ENCODE measurements at places on chromosomes 7 and 10.

- DNase-seq: no peak
Measured at GRCh38 chr10:27152687-27153086, 1.5 kb downstream of the YME1L1 start.

- DNase-seq: no peak
Measured at GRCh38 chr10:32577448-32577847, 131.5 kb downstream of the CCDC7 start.

DNA sequence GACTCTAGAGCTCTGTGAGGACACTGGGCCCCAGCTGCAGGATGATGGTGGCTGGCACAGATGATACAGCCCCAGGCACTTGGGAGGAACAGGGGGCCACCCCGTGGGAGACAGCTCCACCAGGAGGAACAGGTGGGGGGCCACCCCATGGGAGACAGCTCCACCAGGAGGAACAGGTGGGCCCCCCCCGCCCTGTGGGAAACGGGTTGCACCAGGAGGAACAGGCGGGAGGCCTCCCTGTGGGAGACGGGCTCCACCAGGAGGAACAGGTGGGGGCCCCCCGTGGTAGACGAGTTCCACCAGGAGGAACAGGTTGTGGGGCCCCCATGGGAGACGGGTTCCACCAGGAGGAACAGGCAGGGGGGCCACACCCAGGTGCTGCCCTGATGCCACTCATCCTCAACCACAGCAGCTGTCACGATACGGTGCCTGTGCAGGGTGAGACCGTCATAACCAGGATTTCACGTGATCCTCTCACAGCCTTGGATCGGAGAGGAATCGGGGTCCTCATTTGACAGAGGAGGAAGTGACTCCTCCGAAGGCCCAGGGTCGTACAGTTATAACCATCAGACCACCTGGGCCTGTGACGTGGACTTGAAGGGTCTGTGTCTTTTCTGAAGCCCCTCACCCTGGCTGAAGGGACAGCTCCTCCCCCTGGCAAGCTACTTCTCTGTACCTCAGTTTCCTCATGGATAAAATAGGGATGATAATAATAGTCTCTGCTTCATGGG is 49.2 kb upstream of the NANOS1 start:
- DNase-seq: no peak

DNA sequence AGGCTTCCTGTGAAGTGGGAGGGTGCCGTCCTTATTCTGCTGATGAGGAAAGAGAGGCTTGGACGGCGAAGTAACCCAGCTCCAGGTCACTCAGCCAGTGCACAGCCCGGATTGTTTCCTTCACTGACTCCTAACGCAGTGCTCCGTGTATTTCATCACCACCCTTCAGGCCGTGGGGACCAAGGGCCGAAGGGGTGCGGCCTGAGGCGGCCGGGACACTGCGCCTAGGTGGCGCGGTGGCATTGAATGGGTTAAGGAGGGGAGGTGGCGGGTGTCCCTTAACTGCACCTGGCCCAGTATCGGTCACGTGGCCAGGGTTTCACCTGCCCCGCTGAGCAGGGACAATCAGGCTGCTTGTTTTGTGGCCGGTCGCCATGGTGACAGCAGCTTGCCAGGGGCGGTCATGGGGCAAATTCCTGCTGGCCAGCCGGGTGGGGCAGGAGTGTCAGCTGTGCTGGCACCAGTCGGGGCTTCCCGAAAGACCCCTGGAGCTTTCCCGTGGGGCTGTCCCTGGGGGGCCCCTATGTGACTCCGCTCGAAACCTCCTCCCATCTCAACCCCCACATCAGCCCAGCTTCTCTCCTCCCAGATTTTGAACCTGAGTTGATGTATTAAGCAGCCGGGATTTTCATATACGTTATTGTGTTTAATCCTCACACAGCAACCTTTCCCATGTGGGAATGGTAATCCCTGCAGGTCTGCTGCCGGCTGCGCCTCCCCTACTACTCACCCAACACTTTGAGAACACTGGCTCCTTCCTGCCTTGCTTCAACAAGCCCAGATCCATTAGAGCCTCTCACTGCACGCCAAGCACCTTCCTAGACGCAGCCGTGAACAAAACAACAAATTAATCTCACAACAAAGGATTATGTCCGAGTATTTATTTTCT is 4.4 kb upstream of the ABHD11 start:
- no peak for DNase-seq

DNA sequence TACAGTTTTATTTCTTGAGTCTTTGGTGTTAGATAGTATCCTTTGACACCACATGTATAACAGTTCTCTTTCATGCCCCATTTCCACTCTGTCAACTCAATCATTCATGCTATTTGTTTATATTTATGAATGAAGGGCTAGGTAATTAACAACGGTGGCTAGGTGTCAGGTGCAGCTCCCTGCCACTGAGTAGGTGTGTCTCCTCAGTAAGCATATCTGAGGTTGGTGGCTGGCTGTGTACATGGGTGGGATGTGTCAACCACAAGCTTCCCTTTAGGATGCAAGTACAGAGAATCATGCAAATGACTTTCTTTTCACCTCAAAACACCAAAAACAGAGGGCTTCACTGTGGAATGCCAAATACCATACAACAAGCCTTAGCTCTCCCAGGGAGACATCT is 83.4 kb downstream of the ZNF365 start:
- no peak for DNase-seq
